ENCODE measurements at places on chromosomes 1 and 21. TPM values are rescaled to one million over a fixed set of nuclear protein-coding genes. Genes with fewer than 3 reads are reported as not detected.

HJV gene
- total RNA-seq, result not detected

GRCh38 chr21:44734841-44735240, 23.5 kb upstream of the TSPEAR start:
- no peak overlapping the region for H3K27ac ChIP-seq
- H3K4me1 ChIP-seq, result no peaks in the 10 kb centered on the region
- H3K36me3 ChIP-seq, result peaks cover 24% of the 10 kb centered on the region
- H3K4me3 ChIP-seq, result no peak overlapping the region
- no peak for DNase-seq

DNA sequence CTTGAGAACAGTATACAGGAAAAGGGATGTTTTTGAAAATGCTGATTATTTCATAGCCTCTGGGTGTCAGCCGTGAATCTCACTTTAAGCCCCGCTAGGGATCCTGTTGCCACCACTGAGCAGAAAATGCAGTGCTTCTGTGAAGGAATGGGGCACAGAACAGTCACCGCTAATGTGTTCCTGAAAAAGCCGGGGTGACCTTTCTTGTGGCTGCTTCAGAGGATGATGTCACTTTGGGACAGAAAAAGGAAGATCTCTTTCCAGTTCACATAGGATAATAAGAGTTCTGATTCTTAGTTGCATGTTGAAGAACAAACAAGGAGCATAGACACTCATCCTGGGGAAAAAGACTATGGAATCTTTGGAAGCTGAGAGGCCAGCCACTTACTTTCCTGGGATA, 349.6 kb downstream of the DISC1 start:
- peaks cover 7% of the 10 kb centered on the region for H3K4me1 ChIP-seq
- H3K27me3 ChIP-seq, result peaks cover 2% of the 10 kb centered on the region
- no peak for DNase-seq
- H3K27ac ChIP-seq, result peak overlapping the region; percentile 5

DNA sequence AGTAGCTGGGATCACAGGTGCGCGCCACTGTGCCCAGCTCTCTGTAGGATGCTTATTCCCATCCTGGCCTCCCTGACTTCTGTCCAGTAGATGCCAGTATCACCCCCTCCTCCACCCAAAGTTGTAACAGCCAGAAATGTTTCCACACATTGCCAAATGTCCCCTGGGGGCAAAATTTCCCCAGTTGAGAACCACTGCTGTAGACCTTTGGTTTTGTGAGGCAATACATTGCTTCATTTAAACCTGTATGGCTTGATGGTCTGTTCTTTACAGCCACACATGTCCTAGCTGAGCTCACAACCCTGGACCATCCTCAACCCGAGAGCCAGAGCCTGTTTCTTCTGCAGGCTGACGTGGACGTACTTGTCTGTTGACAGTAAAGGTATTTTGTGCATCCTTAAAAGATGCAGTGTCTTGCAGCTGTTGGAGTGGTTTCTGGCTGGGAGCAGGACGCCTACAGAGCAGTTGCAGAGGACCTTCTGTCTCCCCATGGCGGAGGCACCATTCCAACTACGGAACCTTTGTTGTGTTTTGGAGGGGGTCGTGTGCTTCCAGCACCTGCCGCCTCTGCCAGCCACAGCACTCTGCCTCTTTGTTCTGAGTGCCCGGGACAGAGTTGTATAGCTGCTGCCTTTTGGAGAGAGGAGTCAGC, 26.6 kb downstream of the DOP1B start:
- no peaks in the 10 kb centered on the region for H3K4me1 ChIP-seq
- no peak overlapping the region for H3K4me3 ChIP-seq
- no peak for DNase-seq
- H3K27ac ChIP-seq, result no peak overlapping the region
- peaks cover 5% of the 10 kb centered on the region for H3K36me3 ChIP-seq
- H3K27me3 ChIP-seq, result no peaks in the 10 kb centered on the region

DNA sequence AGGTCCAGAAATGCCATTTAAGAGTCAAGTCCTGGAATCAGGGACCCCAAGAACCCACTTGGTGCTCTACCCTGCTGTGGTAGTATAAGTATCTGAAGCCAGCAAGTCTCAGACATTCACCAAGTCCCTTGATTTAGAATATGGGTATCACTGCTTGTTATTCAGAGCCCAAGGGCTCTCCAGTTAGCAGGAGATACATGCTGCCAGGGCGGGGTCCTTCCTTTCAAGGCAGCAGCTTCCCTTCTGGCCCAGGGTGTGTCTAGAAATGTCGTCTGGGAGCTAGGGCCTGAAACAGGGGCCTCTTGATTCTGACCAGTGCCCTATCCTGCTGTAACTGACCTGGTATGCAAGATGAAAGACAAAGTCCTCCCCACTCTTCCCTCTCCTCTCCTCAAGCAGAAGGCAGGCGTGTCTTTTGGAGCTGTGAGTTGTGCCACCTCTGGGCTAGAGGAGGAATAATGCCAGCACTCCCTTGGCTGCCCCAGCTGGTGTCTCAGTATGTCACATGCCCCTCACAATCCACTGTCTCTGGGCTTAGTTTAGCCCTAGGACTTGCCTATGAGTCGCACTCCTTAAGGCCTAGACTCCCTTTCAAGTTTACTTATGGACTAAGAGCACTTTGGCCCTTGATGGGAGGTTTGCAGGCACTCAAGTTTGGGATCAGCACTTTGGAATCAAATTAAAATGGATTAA, 200.2 kb downstream of the MRPL39 start:
- no peak for DNase-seq
- H3K4me3 ChIP-seq, result no peak overlapping the region
- peaks cover 3% of the 10 kb centered on the region for H3K4me1 ChIP-seq
- no peaks in the 10 kb centered on the region for H3K27me3 ChIP-seq
- no peaks in the 10 kb centered on the region for H3K36me3 ChIP-seq
- no peak overlapping the region for H3K27ac ChIP-seq

DNA sequence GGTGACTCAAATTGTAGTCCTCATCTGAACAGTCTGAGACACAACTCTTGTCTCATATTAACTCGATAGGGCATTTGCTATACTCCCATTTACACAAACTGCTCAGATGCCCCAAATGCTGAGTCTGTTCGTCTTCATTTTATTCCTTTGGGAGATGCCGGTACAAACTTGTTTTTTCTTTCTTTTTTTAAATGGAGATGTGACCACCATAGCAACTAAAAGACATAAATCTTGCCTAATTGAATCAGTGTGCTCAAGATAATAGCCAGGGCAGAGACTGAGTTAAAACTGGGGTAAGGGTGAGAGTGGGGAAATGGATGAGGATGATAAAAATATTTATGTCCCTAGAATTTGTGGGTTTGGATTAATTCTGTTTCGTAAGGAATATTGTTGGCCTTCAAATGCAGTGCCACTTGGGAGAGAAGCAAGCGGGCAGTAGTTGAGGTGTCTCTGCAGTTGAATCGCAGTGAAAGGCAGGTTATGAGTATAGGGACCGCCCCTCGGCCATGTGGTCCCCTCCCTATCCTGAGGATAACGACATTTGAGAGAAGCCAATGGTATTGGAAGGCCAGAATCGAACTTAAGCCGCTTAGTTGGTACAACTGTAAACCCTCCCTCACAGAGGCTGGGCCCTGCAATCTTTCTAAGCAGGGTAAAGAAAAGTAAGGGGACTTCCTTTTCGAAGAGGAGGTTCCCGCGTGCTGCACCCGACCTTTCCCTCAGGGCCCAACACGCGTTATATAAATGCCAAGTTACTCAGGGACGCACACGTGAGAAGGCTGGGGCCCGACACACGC, 859 bp upstream of the LRRC8B start:
- peaks cover 8% of the 10 kb centered on the region for H3K36me3 ChIP-seq
- H3K27me3 ChIP-seq, result peaks cover 4% of the 10 kb centered on the region
- peak overlapping the region; percentile 96 for H3K4me3 ChIP-seq
- no peak for DNase-seq
- peaks cover 11% of the 10 kb centered on the region for H3K4me1 ChIP-seq

Measured in endothelial cell (in vitro differentiated cells).